DMS79 treated with DMSO at 0.1 percent for 48 hours (cell line): ENCODE measurements at places on chromosomes 2 and 18.

DNA sequence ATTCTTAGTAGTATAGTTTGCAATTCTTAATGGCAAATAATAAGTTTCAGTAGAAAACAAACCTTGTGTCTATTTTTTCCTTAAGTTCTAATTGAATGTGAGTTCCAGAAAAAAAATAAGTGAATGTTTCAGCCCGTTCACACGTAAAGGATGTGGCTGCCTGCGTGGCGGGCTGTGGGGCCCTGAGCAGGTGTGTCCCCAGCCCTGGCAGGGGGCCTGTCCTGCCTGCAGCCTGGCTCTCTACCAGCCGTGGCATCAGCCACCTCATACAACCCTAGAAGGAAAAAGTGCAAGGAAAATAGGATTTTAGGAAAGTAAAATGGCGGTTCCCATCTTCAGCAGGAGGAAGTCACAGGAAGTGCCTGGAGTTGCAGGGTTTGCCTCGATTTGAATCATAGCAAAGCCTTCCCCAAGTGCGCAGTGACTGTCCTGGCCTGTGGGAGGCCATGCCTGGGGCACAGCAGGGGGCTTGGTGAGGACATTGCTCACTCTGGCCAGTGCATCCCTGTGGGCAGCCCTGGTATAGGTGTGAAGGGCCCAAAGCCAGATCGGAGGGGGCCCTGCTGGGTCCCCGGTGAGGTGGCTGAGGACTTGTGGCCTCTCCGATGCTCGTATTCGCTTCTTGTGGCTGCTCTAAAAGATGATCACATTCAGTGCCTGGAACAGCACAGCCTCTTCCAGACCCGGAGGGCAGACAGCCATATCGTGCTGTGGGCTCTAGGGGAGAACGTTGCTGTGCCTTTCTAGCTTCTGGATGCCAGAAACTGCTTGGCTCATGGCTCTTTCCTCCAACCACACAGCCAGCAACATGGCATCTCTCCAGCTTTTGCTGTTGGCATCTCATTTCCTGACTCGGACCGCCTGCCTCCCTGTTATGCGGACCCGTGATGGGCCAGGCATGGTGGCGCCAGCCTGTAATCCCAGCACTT lies 12.6 kb downstream of the DTYMK start:
- DNase-seq: no peak

DNA sequence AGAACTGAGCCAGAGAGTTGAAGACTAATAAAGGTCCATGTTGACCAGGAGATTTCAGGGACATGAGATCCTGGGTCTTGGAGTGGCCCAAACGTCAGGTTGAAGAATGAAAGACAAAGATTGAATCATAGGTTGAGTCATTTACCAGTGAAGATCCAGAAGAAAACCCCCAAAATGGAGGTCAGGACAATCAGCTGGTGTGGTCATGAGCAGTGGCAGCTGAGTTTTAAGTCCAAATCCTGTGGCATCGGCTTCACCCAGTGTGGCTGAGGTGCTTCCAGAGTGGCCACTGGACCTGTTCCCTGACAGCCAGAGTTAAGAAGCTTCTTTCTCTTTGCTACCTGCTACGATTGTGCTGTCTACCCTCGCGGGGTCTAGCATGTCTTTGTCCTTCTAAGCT lies 234.0 kb downstream of the BCL2 start:
- no peak for DNase-seq

GRCh38 chr2:232417489-232417888 lies 10.8 kb downstream of the ALPG start:
- DNase-seq: no peak

- no peak for DNase-seq
Observed at GRCh38 chr2:201797175-201797840, 9.0 kb upstream of the CDK15 start.

DNA sequence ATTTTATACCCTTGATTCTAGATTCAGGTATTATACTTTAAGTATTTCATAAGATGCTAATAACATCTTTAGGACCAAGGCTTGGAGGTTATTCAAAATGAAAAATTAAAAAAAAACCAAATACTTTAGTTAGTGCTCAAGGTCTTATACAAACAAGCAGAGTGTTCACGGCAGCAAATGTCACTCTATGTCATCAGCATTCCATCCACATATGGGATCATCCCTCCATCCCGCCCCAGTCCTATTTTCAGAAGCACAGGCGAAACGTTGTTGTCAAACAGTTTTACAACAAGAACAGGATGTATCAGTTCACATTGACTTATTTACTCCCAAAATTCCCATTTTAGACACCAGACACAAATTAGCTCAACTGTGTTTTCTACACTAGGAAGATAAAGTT lies 83.7 kb downstream of the DSEL start:
- no peak for DNase-seq

DNA sequence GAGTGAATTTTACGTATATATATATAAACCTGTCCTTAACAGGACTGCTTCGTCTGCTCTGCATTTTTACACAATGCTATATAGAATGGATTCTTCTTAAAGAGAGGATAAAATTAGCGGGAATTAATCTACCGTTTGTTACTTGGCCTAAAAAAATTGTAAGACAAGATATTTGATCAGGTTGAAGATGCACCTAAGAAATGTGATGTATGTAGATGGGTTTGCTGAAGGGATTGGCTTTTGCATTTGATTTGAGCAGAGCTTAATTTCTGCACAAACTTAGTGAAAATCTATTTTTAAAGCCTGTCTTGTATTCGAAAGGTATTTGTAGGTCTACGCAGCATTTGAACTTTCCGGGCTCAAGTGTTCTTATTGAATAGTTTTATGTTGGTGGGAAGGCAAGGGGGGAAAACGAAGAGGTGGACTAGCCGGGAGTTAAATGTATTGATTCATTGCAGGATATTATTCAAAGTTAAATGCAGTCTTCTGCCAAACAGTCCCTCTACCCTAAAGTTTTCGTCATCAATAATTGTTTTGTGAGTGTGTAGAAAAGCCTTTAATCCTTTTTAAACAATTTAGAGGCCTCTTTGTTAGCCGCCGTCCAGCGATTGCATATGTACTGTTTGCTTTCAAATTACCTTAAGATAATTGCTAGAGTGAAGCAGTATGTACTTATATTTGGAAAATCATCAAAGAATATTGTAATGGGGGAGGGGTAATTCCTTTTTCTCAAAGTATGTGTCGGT lies 1.2 kb downstream of the PPP1CB start:
- DNase-seq: peak; percentile 49

GRCh38 chr18:42778024-42778423 lies 337.5 kb downstream of the RIT2 start:
- no peak for DNase-seq

DNA sequence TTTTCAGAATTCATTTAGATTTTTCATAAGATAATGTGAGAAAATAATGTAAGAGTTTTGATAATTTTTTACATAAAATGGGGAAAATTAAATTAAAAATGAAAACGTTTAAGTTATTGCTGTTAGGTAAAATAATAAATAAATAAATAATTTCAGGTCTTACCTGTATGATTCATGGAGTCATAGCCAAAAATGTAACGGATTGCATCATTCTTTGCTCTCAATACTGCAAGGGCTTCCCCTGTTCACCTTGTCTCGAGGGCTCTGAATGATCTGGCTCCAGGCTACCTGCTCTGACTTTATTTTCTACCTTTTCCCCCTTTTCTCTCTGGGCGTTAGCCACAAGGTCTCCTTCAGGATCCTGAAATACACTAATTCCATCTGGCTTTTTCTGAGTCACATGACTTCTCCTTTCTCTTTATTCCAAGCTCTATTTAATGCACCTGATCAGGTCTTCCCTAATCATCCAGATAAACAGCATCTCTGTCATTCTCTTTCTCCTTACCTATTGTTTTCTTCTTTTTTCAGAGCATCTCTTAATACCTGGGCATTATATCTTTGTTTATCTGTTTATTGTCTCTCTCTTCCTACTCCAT lies 30.0 kb upstream of the CFAP36 start:
- no peak for DNase-seq

DNA sequence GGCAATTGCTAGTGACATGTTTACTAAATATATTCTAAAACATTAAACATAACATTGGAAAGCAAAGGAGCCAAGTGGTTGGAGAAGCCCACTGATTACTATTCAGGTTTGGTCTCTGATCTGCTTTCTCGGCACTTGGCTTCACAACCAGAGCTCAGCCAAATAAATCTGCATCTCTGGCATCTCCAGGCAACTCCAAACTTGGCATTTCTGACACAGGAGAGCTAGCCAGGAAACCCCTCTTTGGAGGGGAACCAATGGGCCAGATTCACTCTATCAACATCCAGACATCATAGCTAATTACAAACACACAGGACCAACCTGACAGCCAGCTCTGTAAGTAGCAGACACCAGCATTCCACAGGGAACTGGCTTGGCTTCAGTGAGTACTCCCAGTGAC lies 150.3 kb upstream of the ETAA1 start:
- no peak for DNase-seq

- peak; percentile 77 for DNase-seq
Observed at GRCh38 chr18:72539901-72540300, 4.2 kb downstream of the CBLN2 start.

- no peak for DNase-seq
Observed at GRCh38 chr18:36539674-36540231, 242.2 kb downstream of the FHOD3 start.

DNA sequence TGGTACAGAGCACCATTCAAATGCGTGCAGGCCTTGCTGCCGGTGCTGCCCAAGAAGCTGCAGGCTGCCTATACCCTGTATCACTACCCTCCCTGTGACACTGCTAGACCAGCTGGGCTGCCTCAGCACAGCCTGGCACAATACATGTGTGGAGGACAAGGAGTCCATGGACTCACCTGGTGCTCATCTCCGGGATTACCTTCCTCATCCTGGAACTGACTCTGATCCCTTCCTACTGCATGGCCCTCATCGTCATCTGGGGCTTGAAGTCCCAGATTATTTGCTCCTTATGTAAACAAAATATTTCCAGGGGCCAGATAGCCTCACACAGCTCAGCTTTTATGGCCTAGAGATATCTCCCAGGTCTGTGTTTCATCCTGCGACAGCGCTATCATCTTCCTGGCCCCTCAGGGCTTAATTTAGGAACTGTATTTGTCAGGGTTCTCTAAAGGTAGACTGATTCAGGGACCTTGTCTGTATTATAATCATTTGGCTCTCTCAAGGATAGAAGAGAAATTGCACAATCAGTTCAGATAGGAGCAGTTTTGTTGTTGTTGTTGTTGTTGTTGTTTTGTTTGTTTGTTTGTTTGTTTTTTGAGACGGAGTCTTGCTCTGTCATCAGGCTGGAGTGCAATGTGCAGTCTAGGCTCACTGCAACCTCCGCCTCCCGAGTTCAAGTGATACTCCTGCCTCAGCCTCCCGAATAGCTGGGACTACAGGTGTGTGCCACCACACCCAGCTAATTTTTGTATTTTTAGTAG lies 42.9 kb downstream of the WDR75 start:
- DNase-seq: no peak

- DNase-seq: no peak
Observed at GRCh38 chr18:80023173-80023572, 11.1 kb upstream of the RBFA start.

DNA sequence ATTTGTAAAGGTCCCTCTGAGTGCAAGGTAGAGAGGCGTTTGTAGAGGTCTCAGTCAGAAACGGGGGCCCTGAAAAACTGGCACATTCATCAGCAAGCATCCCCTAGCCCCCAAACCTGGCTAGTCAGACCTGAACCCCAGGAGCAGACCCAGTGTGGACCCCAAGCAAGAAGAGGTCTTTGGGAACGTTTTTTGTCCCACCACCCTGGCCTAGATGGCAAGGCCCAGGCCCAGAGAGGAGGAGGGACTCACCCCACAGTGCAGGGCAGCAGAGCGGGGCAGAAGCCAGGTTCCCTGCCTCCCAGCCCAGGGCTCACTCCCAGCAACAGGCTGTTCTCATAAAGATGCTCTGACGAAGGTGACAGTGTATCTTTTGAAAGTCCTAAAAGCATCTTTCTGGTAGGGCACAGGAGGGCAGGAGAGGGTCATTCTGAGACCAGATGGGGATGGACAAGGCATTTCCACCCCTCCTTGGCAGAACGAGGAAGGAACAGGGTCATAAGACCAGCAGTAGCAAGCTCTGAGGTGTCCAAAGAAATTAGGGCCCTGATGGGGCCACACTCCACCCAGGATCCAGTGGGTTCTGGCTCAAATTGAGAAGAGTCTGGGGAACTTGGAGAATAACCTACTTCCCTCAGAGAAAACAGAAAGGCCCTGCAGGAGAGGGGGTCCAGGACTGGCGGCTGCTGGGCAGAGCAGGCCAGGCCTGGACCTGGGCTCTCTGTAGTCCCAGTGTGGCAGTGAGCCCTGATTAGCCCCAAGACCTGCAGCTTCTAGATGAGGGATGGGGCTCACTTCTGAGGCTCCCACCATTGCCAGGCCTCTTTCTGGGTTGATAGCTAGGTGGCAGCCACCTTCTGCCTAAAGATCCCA lies 18.2 kb downstream of the ADRA2B start:
- DNase-seq: no peak

DNA sequence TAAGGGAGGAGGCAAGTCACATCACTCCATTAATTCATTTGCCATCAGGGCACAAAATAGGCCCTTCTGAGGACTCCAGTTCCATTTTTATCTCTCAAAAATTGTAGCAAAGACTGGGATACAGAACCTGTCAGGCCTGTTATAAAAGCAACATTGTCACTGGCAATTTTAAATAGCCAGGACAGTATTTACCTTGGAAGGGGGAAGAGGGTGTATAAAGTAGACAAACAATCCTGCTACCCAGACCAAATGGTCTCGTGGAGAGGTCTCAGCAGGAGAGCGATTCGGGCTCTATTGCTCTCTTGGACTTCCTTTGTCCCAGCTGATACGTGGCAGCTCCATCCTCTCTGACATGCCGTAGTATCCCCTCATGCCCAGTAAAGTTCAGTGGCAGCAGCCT lies 740.3 kb upstream of the HS6ST1 start:
- DNase-seq: no peak

DNA sequence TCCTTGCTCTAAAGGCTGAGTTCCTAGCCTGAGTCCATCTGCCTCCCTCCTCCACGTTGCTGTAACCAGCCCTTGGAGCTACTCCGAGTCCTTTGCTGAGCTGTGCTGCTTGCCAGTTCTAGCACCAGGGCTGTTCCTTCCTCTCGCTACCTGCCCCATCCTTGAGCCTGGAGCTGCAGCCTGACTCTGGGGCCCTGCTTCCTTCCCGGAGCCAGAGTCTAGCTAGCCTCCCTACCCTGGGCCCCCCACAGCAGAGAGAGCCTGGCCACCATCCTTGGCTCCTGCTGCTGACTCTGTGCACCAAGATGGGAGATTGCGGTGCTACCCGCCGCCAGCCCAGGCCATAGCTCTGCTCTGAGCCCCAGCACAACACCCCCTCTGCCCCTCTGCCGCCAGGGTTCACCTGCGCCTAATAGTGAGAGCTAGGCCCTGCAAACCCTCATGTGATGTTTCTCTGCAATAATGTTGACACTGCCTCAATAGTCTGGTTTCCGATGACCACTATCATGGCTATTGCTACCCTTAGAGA lies 135.9 kb upstream of the ASB18 start:
- DNase-seq: no peak

GRCh38 chr18:23380817-23381216 lies 72.3 kb upstream of the RIOK3 start:
- DNase-seq: no peak

GRCh38 chr2:236526455-236527158 lies 43.0 kb upstream of the ACKR3 start:
- DNase-seq: no peak

GRCh38 chr2:189347540-189347939 lies 93.7 kb upstream of the WDR75 start:
- no peak for DNase-seq

GRCh38 chr2:217316743-217317142 lies 456.9 kb upstream of the TNP1 start:
- no peak for DNase-seq

- DNase-seq: peak; percentile 74
Observed at GRCh38 chr2:221203125-221203524, 369.0 kb downstream of the EPHA4 start.

- peak; percentile 81 for DNase-seq
Observed at GRCh38 chr18:41828137-41828536, 126.9 kb upstream of the PIK3C3 start.

- no peak for DNase-seq
Observed at GRCh38 chr2:120763508-120763907, 27.8 kb downstream of the GLI2 start.
